ENCODE measurements at places on chromosomes 2 and 18.

DNA sequence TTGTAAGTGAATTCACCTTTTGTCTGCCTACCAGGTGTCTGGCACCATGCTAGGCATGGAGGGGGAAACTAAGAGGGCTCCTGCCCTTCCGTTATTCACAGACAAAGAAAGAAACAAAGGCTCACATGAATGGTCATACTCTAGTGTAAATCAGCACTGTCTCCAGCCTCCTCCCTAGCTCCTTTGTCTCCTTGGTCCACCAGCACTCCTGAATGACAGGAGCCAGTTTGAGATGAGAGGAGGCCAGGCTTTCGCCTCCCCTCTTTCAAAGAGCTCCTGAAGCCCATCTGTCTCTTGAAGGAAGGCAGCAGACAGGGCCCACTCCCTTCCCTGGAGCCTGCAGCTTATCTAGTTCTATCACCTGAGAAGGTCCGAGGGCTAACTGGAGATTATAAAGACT, 18.7 kb downstream of the SATB2 start:
- no peak for DNase-seq

- peak; percentile 48 for DNase-seq
Observed at GRCh38 chr2:40511661-40512213, 59.8 kb upstream of the SLC8A1 start.

DNA sequence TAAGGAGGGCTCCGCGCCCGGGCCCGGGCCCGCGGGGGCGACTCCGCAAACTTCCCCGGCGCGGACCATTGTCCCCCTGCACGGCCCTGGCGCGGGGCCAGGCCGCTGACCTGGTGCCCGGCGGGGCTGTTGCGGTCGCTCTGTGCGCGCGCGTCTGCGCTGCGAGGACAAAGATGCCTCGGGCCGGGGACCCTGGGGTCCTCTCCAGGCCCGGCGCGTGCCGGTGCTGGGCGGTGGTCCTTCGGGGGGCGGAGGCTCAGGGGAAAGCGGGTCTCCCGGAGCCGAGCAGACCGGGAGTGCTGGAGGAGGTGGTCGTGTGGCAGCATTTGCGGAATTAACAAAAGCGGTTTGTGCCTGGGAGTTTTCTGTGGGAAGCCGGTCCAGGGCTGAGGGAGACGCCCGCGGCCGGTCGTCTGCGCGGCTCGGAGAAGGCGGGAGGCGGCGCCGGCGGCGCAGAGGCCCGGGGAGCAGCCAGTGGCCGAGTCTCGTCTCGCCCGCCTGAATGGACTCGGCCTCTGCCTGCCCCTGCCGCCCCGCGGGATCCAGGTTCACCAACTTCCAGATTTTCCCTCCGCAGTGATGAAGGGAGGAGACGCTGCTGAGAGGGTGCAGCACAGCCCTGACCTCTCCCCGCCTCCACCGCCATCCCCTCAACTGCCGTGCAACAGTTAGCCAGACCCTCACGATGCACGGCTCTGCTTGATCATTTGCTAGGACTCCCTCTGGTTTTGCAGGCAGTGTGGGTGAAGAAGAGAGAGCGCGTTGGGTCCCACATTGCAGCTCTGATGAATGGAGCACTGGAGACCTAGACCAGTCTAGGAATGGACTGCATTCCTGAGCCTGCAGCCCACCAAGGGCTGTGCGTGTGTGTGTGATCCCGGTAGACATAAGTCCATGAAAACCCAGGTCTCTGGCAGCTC, 705 bp downstream of the EFR3B start:
- DNase-seq = peak; percentile 59

DNA sequence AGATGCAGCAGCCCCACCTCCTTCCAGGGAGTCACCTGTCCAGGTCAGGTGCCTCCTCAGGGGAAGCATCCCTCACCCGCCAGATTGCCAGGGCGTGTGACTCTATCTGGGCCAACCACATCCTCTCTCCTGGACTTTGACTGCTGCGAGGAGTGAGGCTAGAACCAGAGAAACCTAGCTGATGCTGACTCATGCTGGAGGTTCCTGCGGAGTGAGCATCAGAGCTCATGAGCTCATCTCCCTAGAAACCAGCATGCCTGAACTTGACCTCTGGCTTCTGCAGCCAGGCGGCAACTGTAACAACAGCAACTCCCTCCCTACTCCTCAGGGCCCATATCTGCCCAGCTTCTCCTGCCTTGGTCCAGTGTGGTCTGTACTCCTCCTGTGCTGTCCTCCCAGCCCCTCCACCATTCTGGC, 28.3 kb upstream of the NT5DC4 start:
- DNase-seq = peak; percentile 97

- DNase-seq = no peak
Observed at GRCh38 chr2:231185886-231186285, 12.5 kb upstream of the ARMC9 start.

- no peak for DNase-seq
Observed at GRCh38 chr2:192298664-192299063, 103.9 kb upstream of the TMEFF2 start.

DNA sequence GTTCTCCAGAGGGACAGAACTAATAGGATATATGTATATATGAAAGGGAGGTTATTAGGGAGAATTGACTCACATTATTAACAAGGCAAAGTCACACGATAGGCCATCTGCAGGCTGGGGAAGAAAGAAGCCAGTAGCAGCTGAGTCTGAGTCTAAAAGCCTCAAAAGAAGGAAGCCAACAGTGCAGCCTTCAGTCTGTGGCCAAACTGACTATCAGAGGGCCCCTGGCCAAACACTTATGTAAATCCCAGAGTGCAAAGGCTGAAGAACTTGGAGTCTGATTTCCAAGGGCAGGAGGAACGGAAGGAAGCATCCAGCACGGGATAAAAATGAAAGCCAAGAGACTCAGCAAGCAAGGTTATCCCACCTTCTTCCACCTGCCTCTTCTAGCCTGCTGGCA, 108.0 kb upstream of the LDLRAD4 start:
- no peak for DNase-seq

DNA sequence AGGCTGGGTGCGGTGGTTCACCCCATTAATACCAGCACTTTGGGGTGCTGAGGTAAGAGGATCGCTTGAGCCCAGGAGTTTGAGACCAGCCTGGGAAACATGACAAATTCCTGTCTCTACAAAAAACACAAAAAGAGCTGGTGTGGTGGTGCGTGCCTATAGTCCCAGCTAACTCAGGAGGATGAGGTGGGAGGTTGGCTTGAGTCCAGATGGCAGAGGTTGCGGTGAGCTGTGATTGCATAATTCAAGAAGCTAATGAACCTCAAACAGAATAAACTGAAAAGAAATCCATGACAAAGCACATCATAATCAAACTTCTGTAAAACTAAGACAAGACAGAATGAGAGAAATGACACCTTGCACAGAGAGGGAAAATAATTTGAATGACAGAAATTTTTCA, 54.8 kb downstream of the SEMA4F start:
- DNase-seq = peak; percentile 51

DNA sequence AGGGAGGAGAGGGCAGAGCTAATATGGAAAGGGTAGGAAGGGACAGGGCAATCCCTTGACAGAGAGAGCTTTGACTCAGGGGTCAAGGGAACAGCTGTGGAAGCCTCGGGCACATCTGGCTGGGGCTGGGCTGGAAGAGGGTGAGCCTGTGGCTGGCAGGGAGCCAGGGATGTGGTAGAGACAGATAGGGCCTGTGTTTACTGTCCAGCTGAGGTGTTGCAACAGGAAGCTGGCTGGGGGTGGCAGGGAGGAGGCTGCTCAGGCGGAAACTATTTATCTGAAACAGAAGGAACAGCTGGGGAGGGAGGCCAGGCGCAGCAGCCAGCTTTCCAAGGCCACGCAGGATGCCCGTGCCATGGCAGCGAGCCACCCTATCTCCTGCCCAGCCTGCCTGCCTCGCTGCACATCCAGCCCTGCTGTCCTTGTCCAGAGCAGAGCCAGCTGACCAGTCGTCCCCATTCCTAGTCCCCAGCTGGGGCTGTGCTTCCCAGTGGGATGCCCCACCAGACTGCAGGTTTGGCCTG, 264.7 kb downstream of the CYP26B1 start:
- peak; percentile 94 for DNase-seq

DNA sequence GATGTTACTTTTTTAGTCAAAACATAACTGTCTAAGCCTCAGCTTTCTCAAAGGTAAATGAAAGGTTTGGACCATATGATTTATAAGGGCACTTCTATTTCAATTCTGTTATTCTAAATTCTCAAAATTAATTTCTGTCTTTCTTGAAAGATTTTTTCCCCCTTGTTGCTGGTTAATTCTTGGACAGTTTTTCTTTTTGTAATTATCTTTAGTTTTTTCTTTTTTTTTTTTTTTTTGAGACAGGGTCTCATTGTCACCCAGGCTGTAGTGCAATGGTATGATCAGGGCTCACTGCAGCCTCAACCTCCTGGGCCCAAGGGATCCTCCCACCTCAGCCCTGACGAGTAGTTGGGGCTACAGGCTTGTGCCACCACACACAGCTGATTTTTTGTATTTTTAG, 121.0 kb upstream of the MYO3B start:
- no peak for DNase-seq

- no peak for DNase-seq
Observed at GRCh38 chr18:77093586-77093985, 39.0 kb downstream of the MBP start.

DNA sequence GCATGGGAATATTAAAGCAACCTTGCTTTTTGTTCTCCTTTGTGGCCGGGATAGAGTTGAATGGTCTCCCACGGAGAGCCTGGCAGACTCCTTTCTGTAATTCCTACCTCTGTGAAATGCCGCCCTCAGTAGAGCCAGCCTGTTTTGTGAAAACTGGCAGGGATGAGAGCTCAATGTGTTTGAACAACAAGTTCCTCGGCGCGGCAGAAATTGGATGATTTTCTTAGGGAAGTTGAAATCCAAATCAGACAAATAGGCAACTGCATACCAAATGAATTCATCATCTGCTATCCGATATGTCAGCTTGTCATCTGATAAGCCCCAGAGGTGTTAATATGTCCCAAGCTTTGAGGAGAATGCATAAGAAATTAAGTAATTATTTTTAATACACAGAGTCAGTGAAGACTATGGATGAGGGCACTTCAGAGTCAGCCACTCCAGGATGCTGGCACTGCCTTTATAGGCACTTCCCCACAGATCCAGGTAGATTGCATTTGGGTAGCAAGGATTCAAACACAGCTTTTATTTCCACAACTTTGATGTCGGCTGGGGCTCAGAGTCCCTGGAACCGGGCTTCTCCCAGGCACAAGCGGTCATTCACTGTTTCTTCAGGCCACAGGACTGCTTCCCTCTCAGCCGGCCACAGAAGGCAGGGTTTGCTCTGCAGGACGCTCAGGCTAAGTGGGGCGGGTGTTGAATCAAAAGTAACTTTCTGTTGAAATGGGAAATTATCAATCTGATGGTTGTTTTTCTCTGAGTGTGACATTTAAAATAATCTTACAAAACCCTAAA, 82.8 kb upstream of the REV1 start:
- no peak for DNase-seq

- DNase-seq = peak; percentile 31
Observed at GRCh38 chr2:38374984-38375383, 2.1 kb downstream of the ATL2 start.

DNA sequence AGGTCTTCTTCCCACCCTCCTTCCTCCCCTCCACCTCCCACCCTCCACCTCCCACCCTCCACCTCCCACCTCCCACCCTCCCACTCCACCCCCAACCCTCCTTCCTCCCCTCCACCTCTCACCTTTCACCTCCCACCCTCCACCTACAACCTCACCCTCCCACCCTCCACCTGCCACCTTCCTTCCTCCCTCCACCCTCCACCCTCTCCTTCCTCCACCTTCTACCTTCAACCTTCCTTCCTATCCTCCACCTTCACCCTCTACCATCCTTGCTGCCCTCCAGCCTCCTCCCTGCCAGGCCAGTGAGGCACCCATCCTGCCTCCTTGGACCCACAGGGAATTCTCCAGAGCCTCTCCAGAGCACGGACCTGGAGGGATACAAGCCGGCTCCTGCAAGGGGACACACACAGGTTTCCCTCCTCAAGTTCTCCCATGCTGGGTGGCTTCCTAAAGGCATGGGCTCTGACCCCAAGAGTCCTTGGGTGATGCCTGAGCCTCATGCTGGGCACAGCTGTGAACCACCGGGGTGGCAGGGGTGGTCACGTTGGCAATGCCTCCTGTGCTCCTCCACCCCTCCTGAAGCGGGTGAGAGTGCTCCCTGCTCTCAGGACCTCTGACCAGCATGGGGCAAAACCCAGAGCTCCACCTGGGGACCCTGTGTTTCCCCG, 293.0 kb downstream of the NDUFA10 start:
- no peak for DNase-seq

DNA sequence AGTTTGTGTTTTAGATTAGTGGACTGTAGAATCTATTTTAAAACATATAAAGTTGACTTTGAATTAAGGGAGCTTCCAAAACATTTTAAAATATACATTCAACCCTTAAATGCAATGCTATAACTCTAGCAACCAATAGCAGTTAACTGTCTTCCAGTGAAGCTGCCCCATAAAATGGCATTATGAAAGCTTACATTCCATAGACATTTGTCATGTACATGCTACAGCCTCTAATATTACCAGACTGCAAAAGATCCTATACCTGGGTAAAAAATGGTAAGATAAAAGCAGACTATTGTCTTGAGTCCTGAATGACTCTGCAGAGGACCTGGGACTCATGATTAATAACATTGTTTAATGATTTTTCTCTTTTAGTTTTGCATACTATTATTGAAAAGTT, 489.4 kb downstream of the LRP1B start:
- DNase-seq = peak; percentile 45

- no peak for DNase-seq
Observed at GRCh38 chr2:5479265-5479928, 212.8 kb upstream of the SOX11 start.

- DNase-seq = peak; percentile 97
Observed at GRCh38 chr2:46097714-46098480, 199.3 kb upstream of the EPAS1 start.

- DNase-seq = no peak
Observed at GRCh38 chr2:203936535-203936934, at the start of gene ICOS. TSS of gene ICOS (plus strand) at chr2:203936763. CDS start at chr2:203936815, 52 bp downstream.

GRCh38 chr18:44594799-44595467, 85.8 kb upstream of the SETBP1 start:
- peak; percentile 78 for DNase-seq

DNA sequence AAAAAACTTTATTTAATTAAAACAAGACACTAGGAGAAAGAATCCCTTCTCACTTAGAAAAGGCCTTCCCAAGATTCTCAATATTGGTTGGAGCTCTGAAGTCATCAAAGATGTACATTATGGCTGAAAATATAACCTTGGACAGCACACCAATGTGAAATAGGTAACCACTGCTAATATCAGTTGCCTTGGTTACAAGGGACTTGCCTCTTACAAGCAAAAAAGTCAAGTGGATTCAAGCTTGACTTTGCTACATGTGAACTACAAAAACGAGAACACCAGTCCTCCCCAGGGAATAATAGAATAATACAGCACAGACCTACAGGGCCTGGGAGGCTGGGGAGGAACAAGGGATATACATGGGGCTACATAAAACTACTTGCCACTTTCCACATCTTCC, 46.1 kb downstream of the NABP1 start:
- DNase-seq = no peak

GRCh38 chr2:98541489-98541888, 66.8 kb downstream of the COA5 start:
- no peak for DNase-seq

- no peak for DNase-seq
Observed at GRCh38 chr18:76941284-76941683, 118.9 kb downstream of the ZNF236 start.

DNA sequence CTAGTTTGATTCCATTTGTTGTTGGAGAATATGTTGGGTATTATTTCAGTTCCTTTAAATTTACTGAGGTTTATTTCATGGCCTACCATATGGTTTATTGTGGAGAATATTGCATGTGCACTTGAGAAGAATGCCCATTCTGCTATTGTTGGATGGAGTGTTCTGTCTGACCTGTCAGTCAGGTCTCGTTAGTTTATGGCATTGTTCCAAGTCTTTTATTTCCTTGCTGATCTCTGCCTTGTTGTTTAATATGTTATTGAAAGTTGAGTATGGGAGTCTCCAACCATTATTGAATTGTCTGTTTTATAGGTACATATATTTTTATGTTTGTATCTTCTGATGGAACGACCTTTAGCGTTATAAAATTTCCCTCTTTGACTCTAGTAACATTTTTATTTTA, 86.3 kb downstream of the PTPN4 start:
- no peak for DNase-seq

Data from mesenchymal stem cell (in vitro differentiated cells and primary cell).